ENCODE measurements at places on chromosomes 11 and 22. TPM values are rescaled to one million over a fixed set of nuclear protein-coding genes. Genes with fewer than 3 reads are reported as not detected.

MAJIN gene
- not detected for total RNA-seq

CADM1 gene
- 0.32 TPM for total RNA-seq

ZNF280B gene
- 4.6 TPM for total RNA-seq

PDGFD gene
- 5.1 TPM for total RNA-seq

NOX4 gene
- total RNA-seq: not detected

REXO2 gene
- total RNA-seq: 69.1 TPM

SEPTIN5 gene
- 2.3 TPM for total RNA-seq

MRGPRX3 gene
- total RNA-seq: not detected

AMOTL1 gene
- total RNA-seq: 22.0 TPM

Measured in Calu3 (cell line).